Mucosa of gallbladder (tissue), 1 donor: ENCODE measurements at places on chromosomes 2 and 18. TPM values are rescaled to one million over a fixed set of nuclear protein-coding genes. Genes with fewer than 3 reads are reported as not detected.

ALPP gene
- total RNA-seq = not detected

DNA sequence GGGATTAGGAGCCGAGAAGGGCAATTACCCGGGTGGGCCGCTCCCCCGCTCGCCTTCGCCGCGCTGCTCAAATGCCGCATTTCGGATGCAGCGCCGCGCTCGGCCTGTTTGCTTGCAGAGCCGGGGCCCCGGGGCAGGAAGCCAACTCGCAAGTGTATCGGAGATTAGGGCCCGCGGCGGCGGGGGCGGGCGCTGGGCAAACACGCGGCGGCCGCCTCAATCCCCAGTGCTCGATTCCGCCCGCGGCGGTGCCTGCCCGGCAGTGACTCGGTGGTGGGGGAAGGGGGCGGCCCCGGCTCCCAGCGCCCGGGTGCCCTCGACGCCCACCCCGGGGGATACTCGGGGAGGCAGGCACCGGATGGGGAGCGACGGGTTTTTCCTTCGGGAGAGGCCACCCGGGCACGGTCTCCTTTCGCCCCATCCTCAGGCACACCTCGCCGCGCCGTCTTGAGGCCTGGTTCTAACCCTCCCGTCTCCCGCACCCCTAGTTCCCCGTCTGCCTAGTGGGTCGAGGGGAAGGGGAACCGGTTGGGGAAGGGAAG, 26.6 kb upstream of the NOTO start:
- peak; percentile 72 for DNase-seq

DNA sequence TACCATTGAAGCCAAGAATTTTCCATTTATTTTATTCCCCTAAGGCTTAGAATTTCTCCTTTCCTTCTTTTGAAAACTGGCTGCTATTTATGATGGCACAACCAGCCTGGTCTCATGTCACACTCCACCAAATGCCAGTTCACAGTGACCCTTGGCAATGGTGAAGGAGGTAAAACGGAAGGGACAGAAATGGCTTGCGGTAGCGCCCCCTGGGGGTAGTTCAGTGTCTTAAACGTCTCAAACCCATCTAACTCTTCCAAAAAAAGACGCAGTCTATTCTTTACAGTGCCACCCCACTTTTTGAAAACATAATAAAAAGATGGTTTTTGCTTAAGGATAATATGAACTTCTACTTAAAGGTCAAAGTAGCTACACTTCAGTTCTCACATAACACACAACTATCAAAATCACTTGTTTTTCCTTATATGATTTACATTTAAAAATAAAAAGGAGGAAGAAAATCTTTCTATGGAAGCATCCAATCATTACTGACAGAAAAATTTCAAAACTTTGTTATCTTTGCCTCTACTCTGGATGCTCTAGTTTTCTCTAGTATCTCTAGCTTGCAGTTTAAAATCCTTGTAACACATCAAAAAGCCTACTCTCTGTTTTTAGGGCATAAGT, 28.0 kb downstream of the PNO1 start:
- no peak for DNase-seq

DNA sequence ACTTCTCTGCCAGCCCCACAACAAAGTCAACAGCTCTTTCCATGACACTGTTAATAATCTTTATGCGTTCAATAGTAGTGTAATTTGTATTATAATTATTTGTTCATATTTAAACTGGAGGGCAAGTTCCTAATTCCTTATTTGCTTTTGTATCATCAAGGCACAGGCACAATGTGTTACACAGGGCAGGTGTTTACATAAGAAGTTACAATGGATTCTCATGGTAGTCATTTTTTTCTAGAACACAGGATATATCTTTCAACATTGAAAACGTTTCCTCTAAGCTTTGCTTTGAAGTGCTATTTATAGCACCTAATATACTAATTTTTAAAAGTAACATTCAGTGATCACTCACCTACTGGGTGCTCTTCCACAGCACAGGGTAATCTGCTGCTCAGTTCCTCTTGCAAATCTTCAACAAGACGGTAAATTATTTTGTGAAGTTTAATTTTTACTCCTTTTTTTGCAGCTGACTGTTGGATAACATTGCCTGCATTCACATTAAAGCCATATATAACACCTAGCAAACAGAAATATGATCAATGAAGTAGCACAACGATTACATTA, 7.3 kb downstream of the RPS27A start:
- no peak for DNase-seq

- DNase-seq = no peak
These were observed 573.7 kb downstream of the THSD7B start for GRCh38 chr2:137339051-137339450.

LOXHD1 gene
- total RNA-seq = 0.12 TPM

GRCh38 chr2:20436716-20437470, 10.0 kb upstream of the RHOB start:
- DNase-seq = no peak

TMEM169 gene
- total RNA-seq = 7.3 TPM

LAMA3 gene
- 25.5 TPM for total RNA-seq

- DNase-seq = no peak
These were observed 19.0 kb upstream of the HNMT start for GRCh38 chr2:137945229-137945628.

DNA sequence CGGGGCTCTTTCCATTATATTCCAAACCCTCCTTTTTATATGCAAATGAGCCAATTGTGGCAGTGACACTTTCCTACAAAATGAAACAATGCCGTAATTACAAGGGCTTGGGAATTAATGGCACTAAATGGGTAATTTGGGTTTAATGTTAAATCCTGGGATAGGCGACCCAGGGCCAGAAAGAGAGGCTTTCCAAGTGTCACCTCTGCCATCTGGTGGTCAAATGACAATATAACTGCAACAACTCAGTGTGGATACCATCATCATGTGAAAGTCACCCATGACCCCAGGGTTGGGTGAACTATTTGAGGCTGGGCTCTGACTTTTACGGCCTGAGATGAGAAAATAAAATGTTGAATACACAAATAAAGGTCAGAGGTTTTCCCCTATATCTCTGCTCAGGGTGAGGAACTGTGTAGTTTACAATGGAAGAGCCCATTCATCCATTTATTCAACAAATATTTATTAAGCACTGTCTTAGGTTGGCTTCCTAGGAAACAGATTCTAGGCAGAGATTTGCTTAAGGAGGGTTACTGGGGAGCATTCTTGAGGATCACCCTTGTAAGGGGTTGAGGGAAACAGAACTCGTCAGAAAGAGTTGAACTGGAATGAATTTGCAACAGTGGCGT, 13.6 kb upstream of the THADA start:
- peak; percentile 45 for DNase-seq

DNA sequence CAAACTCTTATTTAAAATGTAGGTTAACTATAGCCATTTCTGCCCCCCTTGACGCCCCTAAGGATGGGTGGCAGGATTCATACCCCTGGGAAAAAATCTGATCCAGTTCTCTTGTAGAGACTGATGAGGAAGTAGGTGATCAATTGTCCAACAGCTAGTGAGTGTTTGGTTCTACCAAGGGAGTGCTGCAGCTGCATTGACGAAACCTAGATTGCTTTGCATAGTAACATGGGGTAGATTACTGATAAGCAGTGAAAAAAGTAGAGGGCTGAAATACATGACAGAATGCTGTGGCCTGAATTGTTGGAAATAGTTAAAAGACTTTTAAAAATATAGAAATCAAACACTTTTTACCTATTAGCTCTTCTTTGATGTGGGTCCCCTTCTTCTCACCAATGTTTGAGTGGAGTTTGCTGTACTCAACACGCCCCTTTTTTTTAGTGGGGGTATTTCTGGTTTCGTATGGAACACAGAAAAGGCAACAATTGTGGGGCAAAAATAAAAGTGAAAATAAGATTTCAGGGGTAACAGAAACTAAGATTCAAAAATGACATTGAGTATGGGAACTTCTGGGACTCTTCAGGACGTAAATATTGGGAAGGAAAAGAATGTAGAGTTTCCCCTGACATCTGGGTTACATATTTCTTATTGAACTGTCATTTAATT, 66.2 kb downstream of the MAIP1 start:
- no peak for DNase-seq

DNA sequence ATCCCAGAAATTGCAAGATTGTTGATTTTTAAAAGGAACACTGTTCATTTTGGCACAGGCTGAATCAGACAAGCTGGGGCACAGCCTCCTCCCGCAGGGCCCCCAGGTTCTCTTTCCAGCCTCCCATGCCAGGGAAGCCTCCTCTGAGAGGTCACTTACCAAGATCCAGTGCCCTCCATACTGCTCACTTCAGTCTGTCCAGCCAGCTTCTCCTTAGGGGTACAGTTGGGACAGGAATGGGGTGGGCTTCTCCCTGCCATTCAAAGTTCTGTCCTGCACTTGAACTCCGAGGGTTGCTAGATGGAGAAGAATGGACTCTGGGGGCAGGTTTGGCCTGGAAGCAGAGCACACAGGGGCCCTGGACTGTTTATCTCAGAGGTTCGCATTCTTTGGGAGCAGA, 7.5 kb upstream of the CYP26B1 start:
- DNase-seq = no peak

TIGD1 gene
- 4.6 TPM for total RNA-seq

GRCh38 chr18:69326094-69326493, 74.6 kb upstream of the DOK6 start:
- DNase-seq = no peak

GRCh38 chr2:152548996-152549395, 168.3 kb downstream of the PRPF40A start:
- no peak for DNase-seq

RFX8 gene
- total RNA-seq = 0.29 TPM

GRCh38 chr2:206610451-206610850, 31.8 kb upstream of the FAM237A start:
- no peak for DNase-seq

DNA sequence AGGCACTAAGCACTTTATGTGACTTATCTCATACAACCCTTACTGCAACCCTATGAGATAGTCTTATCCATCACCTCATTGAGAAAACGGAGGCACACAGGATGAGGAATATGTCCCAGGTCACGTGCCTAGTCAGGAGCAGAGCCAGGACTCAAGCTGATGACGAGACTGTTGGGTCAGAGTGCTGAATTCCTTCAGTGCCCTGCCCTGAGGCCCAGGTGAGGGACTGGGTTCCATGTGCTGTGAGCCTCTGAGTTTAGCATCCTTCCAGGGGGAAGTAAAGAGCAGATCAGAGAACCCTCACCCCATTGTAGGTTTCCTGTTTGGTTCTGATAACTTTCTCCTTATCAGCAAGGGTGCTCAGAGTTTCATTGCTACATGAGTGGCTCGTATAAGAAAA, 11.7 kb upstream of the EDAR start:
- no peak for DNase-seq

GRCh38 chr18:62865498-62865897, 150.2 kb downstream of the PHLPP1 start:
- no peak for DNase-seq

SPATS2L gene
- 243 TPM for total RNA-seq

GREB1L gene
- 0.40 TPM for total RNA-seq

INO80D gene
- total RNA-seq = 24.6 TPM

DNA sequence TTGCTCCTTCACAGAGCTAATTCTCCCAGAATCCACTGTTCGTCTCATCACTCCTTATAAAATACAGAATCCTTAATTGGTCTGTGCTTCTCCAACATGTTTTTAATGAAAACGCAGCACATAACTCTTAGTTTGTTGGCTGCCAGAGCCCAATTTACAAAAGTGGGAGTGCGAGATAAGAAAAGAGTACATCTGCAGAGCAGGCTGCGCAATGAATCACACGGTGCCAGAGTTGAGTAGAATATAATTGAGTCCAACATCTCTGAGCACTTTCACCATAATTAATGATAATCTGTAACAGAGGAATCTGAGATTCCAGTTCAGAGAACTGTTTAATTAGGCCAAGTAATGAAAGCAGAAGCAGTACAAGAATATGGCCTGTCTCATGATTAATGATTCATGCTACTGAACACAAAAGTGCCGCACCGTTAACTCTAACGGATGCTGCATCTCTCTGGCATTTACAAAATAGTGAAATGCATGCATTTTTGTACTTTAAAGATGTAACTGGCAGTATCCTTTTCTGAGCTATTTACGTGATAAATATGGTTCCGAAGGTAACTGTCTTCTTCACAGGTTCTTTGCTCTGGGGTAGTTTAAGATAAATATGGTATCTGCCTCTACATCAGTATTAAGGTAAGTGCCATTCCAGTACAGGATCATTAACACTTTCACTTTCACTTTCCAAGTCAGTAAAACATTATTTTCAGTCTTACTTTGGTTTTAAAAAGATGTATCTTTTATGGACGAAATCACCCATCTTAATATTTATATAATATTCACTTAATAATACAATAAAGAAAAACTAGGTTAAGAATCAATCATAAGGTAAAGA, 785.6 kb downstream of the NR4A2 start:
- no peak for DNase-seq
